ENCODE measurements at places on chromosomes 7 and 10. TPM values are rescaled to one million over a fixed set of nuclear protein-coding genes. Genes with fewer than 3 reads are reported as not detected.

The NKX1-2 gene
- polyA plus RNA-seq = not detected

The LRMDA gene
- polyA plus RNA-seq = 79.7 TPM

The ITIH5 gene
- polyA plus RNA-seq = 2.5 TPM

The LEP gene
- polyA plus RNA-seq = 0.16 TPM

The TMEM236 gene
- 0.72 TPM for polyA plus RNA-seq

The TMEM273 gene
- 2.5 TPM for polyA plus RNA-seq

The SLC13A1 gene
- not detected for polyA plus RNA-seq

The RET gene
- polyA plus RNA-seq = 24.3 TPM

The PNLIP gene
- 0.88 TPM for polyA plus RNA-seq

The MSMB gene
- not detected for polyA plus RNA-seq

The GJD4 gene
- polyA plus RNA-seq = not detected

The GAD2 gene
- polyA plus RNA-seq = not detected

The GIMAP4 gene
- polyA plus RNA-seq = 27.9 TPM

The CYP3A7 gene
- 0.32 TPM for polyA plus RNA-seq

All from adrenal gland (tissue), 19 donors.